ENCODE measurements at places on chromosomes 1 and 21. TPM values are rescaled to one million over a fixed set of nuclear protein-coding genes. Genes with fewer than 3 reads are reported as not detected.

GRCh38 chr1:204994086-204994862 is 48.7 kb upstream of the CNTN2 start:
- DNase-seq, result no peak

GRCh38 chr1:189374816-189375215 is 1102.8 kb downstream of the BRINP3 start:
- no peak for DNase-seq

DNA sequence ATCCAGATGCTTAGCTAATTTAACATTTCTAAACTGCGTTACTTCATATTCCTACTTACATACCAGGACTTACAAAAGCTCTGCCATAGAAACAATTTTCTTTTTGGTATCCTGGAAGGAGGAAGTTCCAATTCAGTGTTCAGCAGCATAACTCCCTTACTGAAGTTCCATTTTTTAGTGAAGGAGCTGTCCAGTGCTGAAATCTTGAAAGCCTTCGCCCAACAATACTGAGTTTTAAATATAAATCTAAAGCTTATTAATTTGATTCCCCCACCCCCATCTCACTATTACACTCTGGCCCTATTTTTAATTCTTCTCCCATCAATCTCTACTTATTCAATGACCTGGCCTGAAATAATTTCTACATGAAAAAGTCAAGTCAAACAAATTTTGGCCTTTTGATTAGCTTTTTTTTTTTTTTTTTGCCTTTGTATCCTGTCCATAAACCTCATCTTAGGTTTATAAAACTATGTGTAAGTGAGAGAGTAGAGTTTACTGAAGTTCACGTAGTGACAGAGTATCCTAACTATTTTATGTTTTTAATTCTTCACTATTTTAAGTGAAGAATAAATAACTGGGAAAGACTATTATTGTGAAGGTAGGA is 323.0 kb upstream of the PLD5 start:
- peak; percentile 12 for DNase-seq

GRCh38 chr1:94336991-94337390 is 81.2 kb upstream of the ABCD3 start:
- no peak for DNase-seq

GRCh38 chr21:29372063-29372802 is 73.5 kb downstream of the BACH1 start:
- DNase-seq, result peak; percentile 87

GRCh38 chr1:30381671-30382365 is 341.6 kb downstream of the MATN1 start:
- DNase-seq, result no peak

ESRRG gene
- not detected for polyA plus RNA-seq

UQCRHL gene
- polyA plus RNA-seq, result 1.3 TPM

DNA sequence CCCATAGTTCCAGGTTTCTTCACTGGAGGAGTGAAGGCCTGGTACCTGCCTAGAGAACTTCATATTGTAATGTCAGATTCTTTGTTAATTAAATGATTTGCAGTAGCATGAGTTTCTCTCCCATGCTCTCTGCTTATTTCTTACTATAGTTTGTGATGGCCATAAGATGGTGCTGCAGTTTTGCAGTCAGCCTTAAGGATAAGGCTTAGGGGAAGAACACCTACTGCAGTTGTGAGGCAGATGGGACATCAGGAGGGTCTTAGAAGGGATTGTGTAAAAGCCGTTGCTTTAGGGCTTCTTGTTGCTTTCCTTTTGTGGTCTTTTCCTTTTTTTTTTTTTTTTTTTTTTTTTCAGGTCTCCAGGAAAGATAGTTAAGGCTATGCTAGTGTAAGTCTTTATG is 61.8 kb downstream of the MACF1 start:
- no peak for DNase-seq

AIRE gene
- 0.37 TPM for polyA plus RNA-seq

DNA sequence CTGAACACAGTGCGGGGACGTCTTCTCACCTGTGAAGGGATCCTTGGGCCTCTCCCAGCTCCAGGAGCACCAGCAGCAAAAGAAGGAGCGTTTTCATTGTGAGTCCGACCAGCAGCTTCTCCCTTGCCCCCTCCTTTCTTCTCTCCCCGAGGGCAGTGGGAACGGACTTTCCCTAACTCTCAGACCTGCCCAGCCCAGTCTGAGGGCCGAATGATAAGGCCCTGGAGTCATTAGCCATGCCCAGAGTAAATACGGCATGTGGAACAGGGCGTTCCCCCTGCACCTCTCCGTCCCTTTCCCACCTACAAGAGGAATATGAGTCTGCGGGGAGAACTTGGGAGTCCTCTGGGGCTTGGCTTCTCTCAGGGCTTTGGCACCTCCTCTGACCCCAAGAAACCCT is at the start of gene CTSE:
Gene CTSE (minus strand): TSS at position 201 of the 400 bp plus-strand sequence. CDS start 104 bp downstream, at position 97.
- no peak for DNase-seq

GRCh38 chr21:33976082-33977016 is 60.7 kb upstream of the ATP5PO start:
- peak; percentile 29 for DNase-seq

DNA sequence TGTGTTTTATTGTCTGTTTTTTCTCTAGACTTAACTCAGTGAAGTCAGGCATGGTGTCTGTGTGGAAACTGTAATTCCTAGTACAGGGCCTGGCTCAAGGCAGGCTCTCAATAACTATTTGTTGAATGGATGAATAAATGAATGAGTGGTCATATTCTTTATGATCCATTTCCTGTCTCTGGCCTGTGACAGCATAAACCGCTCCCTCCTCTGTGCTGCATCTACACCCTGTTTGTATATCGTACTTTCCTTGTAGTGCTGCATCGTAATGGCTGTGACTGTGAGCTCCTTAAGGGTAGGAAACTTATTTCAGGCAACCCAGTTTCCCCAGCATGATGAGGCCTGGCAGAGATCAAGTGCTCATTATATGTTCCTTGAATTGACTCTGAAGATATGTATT is 337.5 kb upstream of the USP24 start:
- DNase-seq, result no peak

S100A6 gene
- 61.1 TPM for polyA plus RNA-seq

SUSD4 gene
- 0.13 TPM for polyA plus RNA-seq

GRHL3 gene
- not detected for polyA plus RNA-seq

- peak; percentile 10 for DNase-seq
Measured at GRCh38 chr1:48470950-48471690, 884 bp downstream of the SPATA6 start.

- DNase-seq, result peak; percentile 60
Measured at GRCh38 chr1:202586018-202586821, 124.0 kb downstream of the SYT2 start.

DNA sequence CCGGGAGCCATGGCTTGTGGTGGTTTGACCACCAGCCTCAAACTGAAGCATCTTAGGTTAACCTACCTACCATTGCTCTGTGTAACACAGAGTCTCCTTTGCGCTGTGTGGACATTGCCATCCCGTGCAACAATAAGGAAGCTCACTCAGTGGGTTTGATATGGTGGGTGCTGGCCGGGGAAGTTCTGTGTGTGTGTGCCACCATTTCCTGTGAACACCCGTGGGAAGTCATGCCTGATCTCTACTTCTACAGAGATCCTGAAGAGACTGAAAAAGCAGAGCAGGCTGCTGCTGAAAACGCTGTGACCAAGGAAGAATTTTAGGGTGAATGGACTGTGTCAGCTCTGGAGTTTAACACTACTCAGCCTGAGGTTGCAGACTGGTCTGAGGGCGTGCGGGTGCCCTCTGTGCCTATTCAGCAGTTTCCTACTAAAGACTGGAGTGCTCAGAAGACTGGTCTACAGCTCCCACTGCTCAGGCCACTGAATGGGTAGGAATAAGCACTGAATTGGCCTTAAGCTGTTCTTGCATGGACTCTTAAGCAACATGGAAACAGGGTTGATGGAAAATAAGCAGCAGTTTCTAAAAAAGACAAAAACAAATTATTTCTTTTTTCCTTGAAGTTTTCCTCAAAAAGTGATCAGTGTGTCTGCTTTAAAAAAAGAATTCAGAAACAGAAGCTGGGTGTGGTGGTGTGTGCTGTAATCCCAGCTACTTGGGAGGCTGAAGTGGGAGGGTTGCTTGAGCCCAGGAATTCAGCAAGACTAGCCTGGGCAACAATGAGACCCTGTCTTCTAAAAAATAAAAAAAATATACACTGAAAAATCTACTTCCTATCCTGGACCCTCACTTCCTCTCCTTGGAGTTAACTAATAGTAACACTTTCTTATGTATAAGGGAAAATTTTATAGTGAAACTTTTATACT is 14.6 kb downstream of the CEP350 start:
- no peak for DNase-seq

GRCh38 chr1:236343246-236343870 is 50.7 kb upstream of the EDARADD start:
- no peak for DNase-seq

DNA sequence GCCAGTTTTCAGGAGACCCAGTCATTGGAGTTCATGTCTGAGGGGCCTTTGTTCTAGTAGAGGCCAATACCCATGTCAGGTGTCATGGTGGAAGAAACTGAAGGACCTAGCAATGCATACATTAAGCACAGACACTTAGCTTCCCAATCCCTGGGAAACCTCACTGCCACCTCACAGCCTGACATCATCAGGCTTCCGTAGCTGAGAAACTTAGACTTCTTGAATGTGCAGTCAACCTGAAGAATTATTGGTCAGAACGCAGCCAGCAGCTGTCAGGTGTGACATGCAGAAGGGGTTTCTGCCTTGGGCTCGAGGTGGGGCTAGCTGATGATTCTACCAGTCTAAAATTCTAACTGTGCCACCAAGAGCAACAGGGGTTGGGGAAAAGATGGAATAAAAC is 1.9 kb upstream of the ITPKB start:
- peak; percentile 63 for DNase-seq

DNA sequence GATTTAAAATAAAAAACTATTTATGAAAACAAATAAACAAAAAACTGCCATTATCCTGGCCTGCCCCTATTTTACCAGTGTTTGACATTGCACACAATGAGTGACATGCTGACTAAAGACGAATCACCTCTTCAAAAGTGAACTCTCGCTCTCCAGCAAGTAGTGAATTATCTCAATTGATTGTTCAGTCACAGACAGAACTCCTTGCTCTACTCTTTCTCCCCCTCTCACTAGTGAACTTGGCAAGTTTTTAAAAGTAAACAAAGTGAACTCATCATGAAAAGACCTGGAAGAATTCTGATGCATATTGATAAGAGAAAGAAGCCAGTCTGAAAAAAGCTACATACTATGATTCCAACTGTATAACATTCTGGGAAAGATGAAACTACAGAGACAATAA is 4.7 kb upstream of the C1orf52 start:
- DNase-seq, result no peak

DNA sequence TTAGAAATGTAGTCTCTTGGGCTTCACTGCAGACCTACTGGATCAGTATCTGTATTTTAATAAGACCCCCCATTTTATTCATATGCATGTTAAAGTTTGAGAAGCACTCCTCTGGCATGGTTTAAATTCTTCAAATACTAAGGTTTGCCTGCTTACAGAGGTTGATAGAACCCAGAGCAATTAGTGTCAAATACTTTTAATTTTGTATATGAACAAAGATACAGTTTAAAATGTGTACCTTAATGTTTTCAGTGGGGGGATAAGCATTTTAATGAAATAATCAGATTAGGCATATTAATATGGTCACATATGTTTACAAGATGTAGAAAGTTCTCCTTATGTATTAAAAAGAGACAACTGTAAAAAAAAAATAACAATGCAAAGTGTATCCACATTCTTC is 40.4 kb upstream of the EPS15 start:
- no peak for DNase-seq

GRCh38 chr1:209899948-209900347 is 38.1 kb upstream of the SYT14 start:
- no peak for DNase-seq

FCGR3A gene
- polyA plus RNA-seq, result 1.5 TPM

- no peak for DNase-seq
Measured at GRCh38 chr1:198295971-198296370, 139.2 kb downstream of the NEK7 start.

- DNase-seq, result no peak
Measured at GRCh38 chr1:17258116-17258757, 9.3 kb downstream of the PADI3 start.

DNA sequence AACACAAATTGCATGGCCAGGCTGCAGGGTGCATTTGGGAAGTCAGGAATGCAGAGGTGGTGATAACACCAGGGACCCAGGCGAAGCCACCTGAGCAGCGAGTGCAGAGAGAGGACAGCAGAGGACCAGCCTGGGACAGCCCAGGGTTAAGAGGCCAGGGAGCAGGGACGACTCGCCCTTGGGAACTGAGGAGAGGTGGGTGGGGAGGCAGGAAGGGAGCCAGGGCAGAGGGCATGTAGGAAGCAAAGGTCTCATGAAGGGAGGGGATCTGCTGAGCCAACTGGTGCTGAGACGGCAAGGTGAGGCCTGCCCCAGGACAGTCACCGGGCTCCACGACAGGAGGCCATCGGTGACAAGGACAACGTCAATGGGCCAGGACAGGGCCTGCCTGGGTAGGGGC is 16.4 kb downstream of the KIF17 start:
- no peak for DNase-seq

GRCh38 chr1:219402925-219403324 is 210.0 kb downstream of the ZC3H11B start:
- no peak for DNase-seq

DNA sequence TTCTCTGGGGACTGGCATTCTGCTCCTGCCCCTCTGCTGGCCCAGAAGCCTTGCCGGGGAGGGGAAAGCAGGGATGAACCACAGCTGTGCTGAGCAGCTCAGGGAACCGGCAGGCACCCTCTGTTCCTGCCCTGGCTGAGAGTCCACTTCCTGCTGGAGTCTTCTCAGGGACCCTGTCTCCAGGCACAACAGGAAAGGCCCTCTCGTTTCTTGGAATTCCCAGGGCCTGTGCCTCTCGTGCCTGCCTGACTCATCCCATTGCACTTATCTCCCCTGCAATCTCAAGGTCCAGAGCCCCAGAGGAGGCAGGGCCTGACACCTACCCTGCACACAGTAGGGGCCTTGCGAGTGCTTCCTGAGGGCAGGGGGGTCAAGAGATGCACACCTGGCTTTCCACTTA is 1.1 kb upstream of the EDN2 start:
- no peak for DNase-seq

CLDN8 gene
- not detected for polyA plus RNA-seq

DNA sequence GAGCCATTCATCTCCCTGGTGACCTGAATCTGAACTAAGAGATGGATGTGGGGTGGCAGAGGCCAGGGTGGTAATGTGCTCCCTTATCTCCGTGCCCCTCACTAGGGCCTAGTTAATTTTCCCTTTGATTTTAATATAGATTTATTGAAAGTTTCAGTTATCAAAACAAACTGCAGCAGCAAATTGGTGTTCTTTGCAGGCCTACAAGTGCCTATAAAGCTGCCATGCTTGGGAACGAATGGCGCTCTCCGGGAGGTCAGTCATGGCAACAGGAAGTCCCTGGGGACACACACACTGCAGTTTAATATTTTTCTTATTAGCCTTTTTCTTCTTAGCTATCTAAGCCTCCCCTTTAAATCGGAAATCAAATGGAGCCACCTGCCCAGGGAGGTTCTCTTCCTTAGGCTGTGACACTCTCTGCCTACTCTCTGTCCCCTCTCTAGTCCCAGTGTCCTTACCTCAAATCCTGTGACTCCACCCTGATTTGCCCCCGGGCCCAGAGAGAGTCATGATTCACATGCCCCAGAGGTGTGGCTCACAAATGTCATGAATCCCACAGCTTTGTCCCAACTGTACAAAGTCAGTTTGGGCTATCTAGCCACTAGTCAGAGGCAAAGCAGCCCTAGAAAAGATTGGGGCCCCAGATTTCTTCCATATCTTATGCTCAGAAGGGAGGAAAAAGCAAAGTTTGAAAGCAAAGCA is 4.3 kb upstream of the ERI3 start:
- no peak for DNase-seq

CD52 gene
- 1,597 TPM for polyA plus RNA-seq

MX2 gene
- 51.2 TPM for polyA plus RNA-seq

SLAMF7 gene
- 12.4 TPM for polyA plus RNA-seq

SWT1 gene
- 2.1 TPM for polyA plus RNA-seq

Data from B cell (primary cell).